CD14-positive monocyte (primary cell): ENCODE measurements at places on chromosomes 16 and 17.

- DNase-seq, result no peak
These were observed 6.0 kb upstream of the GFAP start for GRCh38 chr17:44921122-44921882.

- DNase-seq, result peak; percentile 27
These were observed 27.0 kb upstream of the SLC35B1 start for GRCh38 chr17:49734515-49735490.

DNA sequence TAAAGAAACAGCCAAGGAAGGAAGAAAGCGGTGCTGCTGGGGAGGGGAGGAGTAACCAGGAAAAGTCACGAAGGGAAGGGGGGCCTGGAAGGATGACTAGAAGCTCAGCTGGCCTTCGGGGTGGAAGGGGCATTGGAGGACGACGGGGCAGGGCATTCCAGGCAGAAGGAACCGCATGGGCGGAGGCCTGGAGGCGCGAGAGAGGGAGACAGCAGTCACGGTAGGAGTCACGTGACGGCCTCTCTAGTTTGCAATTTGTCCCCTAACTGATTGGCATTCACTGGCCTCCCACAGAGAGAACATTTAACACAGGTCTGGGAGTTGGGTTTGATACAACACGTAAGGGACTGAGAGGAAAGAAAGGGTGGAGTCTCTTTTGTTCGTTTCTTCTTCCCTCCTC lies 63.9 kb downstream of the RTN4RL1 start:
- no peak for DNase-seq

DNA sequence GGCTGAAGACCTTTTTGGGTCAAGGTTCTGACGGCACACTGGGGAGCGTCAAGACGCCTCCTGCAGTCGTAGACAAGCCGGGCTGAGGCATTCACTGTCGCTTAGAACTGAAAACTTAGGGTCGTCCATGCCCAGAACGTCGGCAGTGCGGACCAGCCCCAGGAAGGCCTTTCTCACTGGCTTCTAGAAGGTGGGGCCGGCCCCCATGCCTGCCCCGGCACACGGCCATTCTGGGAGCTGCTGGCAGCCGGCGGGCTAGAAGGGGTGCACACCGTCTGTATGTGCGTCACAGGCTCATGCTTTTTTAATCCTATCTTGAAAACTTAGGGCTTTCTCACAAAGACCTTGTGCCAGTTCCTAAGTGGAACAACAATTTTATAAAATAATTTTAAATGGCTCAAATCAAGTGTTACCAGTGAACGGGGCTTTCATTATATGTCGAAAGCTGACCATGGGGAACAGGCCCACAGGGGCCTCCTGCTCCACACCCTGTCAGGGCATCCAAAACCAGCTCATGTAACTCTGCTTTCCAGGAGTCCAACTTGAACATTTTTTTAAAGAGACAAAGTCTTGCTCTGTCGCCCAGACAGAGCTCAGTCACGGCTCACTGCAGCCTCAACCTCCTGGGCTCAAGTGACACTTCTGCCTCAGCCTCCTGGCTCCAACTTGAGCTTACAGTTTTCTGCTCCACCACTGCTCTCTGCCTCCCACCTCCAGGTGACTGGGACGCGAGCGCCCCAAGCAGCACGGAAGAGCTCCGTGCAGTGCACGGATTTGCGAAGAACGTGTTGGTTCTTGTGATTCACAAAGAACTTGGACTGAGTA lies 111.2 kb downstream of the ANKRD11 start:
- no peak for DNase-seq

DNA sequence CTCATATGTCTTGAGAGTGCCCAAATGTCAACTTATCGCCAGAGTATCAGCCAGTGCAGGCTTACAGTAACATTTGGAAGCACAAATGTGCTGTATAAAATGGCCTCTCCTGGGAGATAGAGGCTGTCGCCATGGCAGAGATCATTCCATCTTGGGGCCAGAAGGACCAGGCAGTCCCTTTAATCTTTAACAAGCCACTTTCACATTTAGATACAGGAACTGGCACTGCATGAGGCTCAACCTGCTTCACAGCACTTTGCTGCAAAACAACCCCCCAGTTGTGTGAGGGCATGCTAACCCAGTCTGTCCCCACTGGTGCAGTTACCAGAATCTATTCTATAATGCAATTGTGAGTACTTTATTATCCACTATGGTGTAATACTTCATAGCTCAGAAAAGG lies 4.7 kb upstream of the RFFL start:
- DNase-seq, result no peak

GRCh38 chr16:19330841-19331397 lies 45.4 kb downstream of the CLEC19A start:
- no peak for DNase-seq

- peak; percentile 68 for DNase-seq
These were observed 1.0 kb upstream of the ABCC12 start for GRCh38 chr16:48156790-48157209.

- no peak for DNase-seq
These were observed 199.8 kb downstream of the CYB561 start for GRCh38 chr17:63246344-63246743.

DNA sequence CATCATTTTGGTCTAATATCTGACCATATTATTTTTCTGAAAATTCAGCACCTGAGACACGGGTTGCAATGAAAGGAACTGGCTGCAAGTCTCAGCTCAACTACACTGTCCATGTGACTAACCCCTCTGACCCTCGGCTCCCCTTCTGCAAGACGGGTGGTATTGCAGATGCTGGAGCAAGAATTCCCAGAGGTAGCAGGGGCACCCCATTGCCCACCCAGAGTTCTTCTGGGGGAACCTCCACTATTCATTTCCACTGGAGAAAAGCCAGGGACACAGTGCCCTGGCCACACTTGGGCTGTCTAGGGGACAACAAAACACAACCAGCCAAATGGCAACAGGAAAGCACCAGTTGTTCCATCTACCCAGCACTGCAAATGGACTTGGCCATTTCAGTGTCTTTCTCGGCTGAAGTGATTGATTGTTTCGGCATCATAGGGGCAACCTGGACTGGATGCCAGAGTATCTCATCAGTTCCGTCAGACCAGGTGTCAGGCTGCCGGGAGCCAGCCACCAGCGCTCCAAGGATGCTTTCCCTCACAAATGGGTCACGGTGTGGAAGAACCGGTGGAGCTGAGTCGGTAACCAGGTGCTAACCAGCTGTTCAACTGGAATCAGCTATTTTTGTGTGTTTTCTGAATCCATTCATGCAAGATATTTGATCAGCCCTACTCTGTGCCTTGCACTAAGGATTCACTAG lies 58.1 kb downstream of the C16orf78 start:
- DNase-seq, result no peak
